ENCODE measurements at places on chromosomes 3 and 15. TPM values are rescaled to one million over a fixed set of nuclear protein-coding genes. Genes with fewer than 3 reads are reported as not detected.
A peak's percentile ranks its signal among the peaks of the same experiment; 100 is the strongest.

CATSPER2 gene
- total RNA-seq: 7.5 TPM

GRCh38 chr3:46025139-46025538, 2.1 kb downstream of the XCR1 start:
- no peak for DNase-seq

VPS39 gene
- 354 TPM for total RNA-seq

GRCh38 chr3:52177701-52178042, 20.3 kb upstream of the ALAS1 start:
- no peak for DNase-seq

SLC7A14 gene
- total RNA-seq: 0.75 TPM

DNA sequence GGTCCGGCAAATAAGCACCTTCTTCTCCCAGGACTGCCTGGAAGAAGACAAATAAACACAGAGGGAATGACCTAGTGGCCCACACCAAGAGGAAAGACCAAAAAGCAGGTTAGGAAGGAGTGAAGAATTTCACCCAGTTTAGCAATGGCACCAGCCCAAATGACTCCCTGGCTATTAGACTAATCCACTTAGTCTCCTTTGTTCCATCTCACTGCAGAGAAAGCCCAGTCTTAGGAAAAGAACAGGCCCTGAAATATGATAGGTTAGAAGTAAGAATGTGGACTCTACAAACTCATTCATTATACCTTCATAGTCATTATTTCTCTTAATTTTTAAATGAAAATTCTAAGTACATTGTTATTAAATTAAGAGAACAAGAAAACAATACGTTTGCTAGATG, 23.2 kb downstream of the SERPINI2 start:
- no peak for DNase-seq

DNA sequence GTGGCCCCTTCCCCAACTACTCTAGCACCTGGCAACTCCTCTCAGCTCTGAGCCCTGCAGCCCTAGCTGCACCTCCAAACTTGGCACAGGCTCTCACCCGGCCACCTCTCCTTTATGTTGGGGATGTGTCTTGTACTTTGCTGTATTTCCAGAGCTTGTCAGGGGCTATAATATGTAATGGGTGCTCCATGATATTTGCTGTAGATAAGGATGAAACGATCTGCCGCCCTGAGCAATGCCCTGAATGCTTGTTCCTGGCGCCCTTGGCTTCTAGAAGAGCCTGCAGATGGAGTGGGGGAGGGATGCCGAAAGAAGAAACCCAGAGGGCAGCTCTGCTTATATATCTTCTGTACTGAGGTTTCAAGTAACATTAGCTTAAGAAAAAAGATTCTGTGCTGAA, 35.9 kb upstream of the ZBTB38 start:
- DNase-seq: peak; percentile 73

TSEN2 gene
- 29.5 TPM for total RNA-seq

CDCP1 gene
- total RNA-seq: 64.6 TPM

DNA sequence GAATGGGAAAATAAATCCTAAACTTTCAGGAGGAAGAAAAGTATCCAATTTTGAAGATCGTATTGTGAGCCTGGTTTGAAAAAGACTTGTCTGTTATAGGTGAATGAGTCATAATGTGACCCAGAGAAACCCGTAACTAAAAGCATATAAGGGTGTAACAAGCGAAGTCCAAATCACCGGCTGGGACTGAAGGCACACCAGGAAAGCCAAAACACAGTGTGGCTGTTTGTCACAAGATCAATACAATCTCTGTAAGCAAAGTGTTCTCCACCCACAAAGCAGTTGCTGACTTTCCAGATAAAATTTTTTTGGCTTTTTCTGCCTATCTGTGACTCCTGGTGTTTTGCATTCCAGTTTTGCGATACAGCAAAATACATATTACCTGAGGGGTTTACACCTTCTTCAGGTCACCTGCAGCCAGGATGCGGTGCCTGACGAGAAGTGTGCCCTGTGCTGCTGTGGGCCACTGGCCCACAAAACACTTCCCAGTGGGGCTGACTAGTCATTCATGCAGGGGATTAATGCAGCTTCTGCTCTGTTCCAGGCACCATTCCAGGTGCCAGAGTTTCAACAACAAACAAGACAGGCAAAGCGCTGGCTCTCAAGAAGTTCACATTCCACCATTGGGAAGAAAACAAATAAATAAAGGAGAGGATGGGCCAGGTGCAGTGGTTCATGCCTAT, 14.4 kb downstream of the HES1 start:
- DNase-seq: no peak

DNA sequence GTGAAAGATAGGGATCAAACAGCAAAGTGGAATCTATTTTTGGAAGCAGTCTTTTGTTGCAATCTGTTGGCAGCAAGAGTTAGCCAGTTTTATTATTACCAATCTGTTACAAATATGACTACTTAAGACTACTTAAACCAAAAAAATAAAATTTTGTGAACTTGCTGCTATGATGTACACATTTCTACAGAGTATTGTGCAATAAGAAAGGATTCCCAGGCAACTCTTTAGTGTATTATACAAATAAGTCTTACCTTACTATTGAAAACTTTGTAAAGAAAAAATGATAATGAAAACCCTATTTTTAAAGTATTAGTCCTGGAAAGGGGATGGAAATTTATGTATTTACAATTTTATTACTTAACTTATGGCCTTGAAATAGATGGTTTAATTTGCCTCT, 44.7 kb downstream of the CADM2 start:
- DNase-seq: no peak

ECE2 gene
- not detected for total RNA-seq

DNA sequence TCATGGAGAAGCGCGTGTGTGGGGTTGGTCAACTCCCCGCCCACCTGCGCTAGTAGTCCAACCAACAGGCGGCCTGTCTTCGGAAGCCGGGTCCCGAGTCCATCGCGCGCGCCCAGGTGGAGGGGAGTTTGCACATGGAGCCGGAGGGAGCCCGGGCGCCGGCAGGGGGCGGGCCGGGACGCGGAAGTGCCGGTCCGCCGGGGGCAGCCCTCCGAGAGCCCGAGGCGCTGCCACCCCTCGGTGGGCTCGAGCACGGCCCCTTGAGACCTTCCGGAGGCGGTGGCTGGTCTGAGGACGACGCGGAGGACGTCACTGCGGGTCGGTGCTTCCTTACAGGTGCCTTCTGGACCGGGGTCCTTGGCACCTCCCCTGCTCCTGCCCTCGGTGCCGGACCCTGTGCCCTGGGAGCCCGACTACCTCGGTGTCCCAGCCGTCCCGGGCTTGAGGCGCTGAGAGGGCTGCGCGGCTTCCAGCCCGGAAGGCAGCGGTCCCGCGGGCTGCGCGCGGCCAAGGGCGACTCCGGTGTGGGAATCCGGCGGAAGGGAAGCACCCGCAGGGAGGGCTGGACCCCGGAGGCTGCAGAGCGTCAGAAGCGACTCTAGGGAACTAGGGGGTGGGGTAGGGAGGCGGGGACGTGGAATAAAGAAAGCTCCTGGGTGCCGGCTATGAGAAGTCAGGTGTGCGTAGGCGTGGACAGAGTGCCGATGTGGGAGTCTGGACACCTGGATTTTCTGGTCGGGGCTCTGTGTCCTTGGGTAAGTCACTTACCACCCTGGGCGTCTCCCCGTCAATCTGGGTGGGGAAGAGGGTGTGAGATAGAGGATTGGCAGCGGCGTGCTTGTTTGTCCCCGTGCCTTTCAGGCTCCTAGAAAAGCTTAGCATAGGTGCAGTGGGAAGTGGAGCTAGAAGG, 212.3 kb downstream of the FGF12 start:
- peak; percentile 9 for DNase-seq

- no peak for DNase-seq
Observed at GRCh38 chr3:148344521-148344920, 353.2 kb upstream of the AGTR1 start.

SPSB4 gene
- total RNA-seq: not detected

DNA sequence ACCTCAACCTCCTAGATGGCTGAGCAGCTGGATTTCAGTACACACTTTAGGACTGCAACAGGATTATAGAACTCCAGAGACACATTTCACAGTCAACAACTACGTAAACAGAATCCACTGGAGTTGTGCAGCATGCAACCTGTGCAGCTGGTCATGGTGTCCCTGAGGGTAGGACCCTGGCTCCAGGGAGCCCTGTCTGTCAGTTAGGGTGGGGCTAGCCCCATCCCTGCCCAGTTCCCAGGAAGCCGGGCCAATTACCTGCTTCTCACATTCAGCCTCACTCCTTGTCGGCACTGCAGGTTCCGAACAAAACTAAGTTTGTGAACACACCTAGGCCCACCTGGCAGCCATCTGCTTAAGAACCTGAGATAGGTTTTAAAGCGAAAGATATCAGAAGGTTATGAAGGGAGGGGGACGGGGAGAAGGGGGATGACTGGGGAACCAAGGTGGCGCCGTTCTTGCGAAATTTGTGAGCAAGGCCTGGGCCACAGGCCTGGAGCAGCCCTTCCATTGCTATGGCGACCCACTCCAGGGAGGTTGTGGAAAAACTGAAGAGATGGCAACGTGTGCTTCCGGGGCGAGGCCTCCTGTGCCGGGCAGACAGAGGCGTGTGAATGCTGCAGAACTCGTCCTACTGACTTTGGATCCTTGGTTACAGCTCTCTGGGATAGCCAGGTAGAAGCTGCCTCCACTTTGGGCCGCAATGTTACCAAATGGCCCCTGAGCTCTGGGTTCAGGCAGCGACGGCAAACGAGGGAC, 25.3 kb downstream of the ACSBG1 start:
- peak; percentile 61 for DNase-seq

DNA sequence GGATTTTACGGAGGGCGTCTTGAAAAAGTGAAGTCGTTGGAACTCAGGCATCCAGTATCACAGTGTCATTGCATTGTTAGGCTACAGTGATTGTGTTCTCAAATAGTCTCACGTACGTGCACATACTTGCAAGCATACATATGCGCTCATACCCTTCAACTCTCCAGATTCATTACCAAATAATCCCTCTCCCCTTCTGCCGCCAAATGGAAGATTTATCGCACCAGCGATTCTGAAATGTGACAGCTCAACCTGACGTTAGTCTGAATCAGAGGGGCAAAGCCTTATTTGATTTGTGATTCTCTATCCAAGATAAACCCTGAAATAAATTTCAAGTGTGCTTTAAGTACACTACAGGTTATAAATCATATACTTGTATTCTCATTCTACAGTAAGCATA, 119.4 kb downstream of the GADL1 start:
- no peak for DNase-seq

GRCh38 chr3:167406876-167407492, 26.9 kb upstream of the ZBBX start:
- peak; percentile 7 for DNase-seq

PRR23E gene
- not detected for total RNA-seq

FAM240A gene
- not detected for total RNA-seq

- DNase-seq: no peak
Observed at GRCh38 chr15:55546718-55547117, 38.7 kb upstream of the DNAAF4 start.

CTDSPL gene
- 39.8 TPM for total RNA-seq

GRCh38 chr15:50209809-50210208, 27.8 kb downstream of the SLC27A2 start:
- no peak for DNase-seq

PLSCR2 gene
- not detected for total RNA-seq

- no peak for DNase-seq
Observed at GRCh38 chr3:26437678-26438077, 184.9 kb upstream of the LRRC3B start.

GRCh38 chr15:91538782-91539181, 314.7 kb upstream of the SLCO3A1 start:
- no peak for DNase-seq

- DNase-seq: no peak
Observed at GRCh38 chr3:8631661-8632060, 12.9 kb downstream of the SSUH2 start.

DNAH12 gene
- not detected for total RNA-seq

TIMP4 gene
- 2.4 TPM for total RNA-seq

PYGO1 gene
- 3.4 TPM for total RNA-seq

DNA sequence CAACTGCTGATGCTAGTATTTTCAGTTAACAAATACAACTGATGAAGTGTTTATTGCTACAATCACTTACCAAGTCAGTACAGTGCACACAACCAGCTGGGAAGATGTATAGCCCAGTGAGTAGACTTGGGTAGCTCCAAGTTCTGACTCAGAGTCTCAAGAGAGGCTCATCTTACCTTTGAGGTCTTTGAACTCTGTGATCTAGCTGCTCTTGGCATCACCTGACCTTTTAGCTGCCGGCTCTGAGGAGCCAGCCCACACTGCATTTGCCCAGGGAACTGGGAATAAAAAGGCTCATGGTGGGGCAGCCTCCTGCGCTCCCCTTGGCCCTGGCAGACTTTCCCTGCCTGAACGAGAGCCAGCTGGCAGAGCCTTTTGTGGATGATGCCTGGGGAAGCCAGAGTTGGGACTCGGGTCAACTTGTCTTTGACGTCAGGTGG, 82.6 kb downstream of the CEMIP start:
- DNase-seq: no peak

DNA sequence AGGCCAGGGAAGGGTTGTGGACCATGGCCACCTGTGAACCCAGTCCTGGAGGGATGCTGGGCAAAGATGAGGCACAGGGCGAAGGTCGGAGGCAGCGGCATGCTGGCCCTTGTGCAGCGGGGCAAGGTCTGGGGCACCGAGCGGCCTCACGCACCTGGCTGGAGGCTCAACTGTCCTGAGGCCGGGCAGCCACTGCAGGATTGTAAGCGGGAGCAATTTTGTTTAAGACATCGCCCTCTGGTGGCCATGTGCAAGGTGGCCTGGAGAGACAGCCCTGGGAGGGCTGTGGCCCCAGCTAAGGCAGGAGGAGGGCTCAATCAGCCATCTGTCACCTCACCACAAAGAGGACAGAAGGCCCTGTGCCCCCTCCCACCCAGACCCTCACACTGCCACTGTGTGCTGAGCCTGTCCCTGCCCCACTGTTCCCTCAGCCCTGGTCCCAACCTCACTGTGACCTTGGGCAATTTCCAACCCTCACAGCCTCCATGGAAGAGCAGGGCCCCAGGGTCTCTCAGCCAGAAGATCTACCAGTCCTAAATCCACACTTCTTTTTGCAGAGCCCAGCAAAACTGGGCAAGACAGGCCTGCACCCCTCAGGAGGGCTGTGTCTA, 46.2 kb downstream of the TPRA1 start:
- peak; percentile 82 for DNase-seq

GRCh38 chr3:90011131-90011530, 903.7 kb downstream of the EPHA3 start:
- no peak for DNase-seq

MITF gene
- 14.1 TPM for total RNA-seq

PAQR5 gene
- total RNA-seq: 80.0 TPM

KBTBD13 gene
- not detected for total RNA-seq

EPB42 gene
- not detected for total RNA-seq

DNA sequence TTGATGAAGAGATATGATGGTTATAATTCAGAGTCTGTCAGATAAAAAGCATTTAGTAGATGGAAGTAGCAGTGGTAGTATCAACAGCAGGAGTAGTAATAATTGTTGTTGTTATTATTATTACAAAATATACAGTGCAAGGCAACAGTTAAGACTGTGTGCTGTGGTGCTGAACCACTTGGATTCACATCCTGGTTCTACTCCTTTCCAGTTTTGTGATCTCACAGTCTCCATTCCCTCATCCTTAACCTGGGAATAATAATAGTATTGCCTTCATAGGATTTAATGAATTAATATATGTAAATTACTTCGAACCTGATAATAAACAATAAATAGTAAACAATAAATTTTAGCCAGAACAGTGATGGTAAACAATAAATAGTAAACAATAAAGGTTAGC, 37.1 kb upstream of the TSC22D2 start:
- DNase-seq: no peak

GRCh38 chr3:97815149-97815917, 6.5 kb upstream of the CRYBG3 start:
- no peak for DNase-seq

ETFA gene
- total RNA-seq: 144 TPM

GRCh38 chr15:72319360-72319984, 485 bp downstream of the CELF6 start:
- DNase-seq: peak; percentile 58

GRCh38 chr3:177973241-177973840, 562.9 kb upstream of the KCNMB2 start:
- DNase-seq: no peak

CSTA gene
- total RNA-seq: not detected
